ENCODE measurements at places on chromosomes 3 and 15.
A peak's percentile ranks its signal among the peaks of the same experiment; 100 is the strongest.

DNA sequence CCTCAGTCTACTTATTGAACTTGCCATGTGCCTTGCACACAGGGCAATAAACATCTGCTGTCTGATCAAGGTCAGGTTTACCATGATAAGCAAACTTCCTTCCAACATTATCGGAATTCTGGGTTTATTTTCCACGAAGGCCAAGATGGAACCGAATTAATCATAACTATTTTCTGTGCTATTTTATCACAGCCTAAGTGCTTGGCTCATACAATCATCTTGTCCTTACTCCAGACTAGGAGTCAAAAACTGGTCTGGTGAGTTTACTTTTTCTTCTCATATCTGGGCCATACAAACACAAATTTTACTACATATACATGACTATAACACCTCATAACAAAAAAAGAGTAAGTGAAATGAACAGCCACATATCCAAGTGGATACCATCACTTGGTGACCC, 2.3 kb downstream of the FBN1 start:
- no peak for DNase-seq

DNA sequence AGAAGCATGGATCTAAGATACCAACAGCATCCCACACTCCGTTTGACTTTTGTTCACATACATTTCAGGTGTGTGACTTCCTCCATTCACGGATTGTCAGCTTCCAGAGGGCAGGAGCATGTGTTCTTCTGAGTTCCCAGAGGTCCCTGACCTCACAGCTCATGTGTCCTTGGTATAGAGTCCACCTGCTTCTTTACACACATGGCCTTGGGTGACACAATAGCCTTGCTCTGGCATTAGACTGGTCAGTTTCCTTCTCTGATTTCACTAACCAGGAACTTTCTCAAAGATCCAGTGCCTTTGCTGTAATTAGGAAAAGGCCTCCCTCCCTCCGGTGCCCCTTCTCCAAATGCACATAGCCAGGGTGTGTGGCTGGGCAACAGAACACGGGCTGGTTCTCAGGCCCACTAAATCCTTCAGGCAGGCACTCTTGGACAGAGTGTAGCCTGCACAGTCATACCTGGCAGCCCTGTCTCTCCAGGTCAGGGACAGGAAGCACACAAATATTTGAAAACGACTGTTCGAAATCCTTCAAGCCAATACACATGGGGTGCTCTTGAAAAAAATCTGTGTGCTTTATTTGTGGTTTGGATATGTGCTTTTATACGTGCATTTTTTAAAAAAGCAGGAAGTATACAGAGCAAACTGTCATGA, 81.1 kb downstream of the TRIM42 start:
- no peak for DNase-seq

GRCh38 chr3:40317061-40317855, 7.8 kb downstream of the EIF1B start:
- peak; percentile 93 for DNase-seq

DNA sequence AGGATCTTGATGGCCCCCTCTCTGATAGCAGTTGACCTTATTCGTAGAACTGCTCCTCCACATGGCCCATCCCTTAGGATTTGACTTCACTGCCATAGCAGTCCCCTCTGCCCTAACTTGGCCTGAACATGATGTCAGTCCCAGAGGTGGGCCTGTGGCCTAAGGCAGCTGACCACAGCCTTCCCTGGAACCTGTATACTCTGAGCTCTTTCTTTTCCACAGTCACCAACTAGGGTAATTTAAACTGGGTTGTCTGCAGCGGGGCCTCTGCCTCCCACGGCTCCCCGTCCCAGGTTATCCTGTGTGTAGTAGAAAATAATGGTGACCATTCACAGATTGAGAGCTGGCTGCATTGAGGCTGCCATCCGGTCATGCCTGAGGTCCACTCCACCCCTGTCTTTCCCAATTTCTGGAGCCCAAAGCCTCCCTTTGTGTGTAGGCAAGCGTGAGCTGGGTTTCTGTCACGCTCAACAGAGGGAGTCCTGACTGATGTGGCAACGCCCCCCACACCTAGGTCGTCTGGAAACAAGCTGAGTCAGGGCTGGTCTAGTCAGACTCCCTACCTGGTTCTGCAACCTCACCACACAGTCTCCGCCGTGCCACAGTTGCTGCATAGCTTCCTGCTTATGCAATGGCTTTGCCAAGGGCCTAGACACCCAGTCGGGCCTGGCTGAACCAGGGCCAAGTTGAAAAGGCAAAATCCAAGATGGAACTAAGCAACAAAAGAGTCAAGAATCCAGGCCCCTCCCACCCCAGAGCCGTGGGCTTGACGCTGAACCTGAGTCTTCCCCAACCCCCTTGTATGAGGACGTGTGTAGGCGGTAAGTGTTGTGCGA, 284.5 kb downstream of the XXYLT1 start:
- DNase-seq, result peak; percentile 62

DNA sequence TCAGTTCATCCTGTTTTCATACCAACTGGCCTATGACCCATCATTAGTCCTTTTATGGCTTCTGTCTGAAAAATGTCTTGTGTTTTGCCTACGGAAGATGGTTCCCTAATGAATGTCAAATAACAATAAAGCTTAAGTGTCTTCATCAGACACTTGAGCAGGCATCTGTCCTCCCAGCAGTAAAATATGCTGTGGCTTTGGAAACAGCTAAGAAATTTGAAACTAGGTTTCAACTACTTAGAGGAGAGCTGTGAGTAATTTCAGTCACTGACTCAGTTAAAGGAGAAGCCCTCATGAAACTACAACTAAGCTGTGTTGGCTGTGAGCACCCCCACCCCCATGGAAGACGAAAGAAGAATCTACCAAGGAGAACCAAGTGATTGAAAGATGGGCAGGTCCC, 409.4 kb upstream of the PPP2R3A start:
- no peak for DNase-seq

GRCh38 chr3:12287727-12288181, 1.1 kb upstream of the PPARG start:
- no peak for DNase-seq

DNA sequence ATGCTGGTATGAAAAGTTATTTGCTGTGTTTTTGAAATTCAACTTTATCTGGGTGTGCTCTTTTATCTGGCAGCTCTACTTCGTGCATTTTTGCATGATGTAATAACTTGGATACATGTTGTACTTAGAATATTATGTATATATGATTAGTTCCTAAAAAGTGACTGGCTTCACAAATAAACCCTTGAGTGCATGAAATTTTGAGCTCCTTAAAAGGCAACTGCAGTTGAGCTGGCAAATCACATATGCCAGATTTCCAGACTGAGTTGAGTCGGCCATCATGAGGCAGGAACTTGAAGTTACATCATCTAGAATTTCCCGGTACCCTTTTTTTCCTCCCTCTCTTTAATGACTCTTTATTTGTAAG, 162.5 kb downstream of the FNDC3B start:
- no peak for DNase-seq

GRCh38 chr3:5465183-5465582, 277.7 kb downstream of the EDEM1 start:
- no peak for DNase-seq

GRCh38 chr3:74639681-74640080, 25.2 kb upstream of the CNTN3 start:
- DNase-seq, result no peak

DNA sequence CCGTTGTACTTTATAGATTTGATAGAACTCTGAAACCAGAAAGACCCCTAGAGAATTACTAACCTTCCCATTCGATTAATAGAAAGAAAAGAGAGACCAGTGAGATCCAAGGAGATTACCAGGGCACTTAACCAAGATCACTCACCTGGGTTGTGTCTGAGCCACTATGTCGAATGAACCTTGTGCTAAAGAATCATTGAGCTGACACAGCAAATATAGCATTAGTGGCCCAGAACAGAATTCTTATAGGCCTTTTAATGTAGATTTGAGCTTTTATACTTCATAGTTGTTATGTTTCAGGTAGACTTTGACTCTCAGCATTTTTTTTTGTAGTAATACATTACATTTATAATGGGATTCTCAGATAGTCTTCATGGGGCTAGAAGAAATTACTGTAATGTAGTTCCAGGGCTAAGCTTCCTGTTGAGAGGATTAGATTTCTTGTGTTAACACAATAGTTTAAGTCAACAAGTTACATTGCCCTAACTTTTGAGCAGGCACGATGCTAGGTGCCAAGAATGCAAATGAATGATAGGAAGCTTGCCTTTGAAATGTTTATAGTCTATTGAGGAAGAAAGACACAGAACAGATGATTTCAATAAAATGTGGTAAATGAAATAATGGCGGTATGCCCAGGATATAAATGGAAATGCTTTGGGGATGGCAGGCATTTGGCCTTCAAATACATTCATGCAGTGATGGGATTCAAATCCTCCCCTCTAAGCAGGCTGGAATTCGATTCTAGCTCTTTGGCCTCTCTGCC, 24.4 kb upstream of the ABHD10 start:
- no peak for DNase-seq

- DNase-seq, result no peak
Measured at GRCh38 chr3:9028134-9028533, 64.9 kb upstream of the RAD18 start.

- DNase-seq, result no peak
Measured at GRCh38 chr3:141280086-141280485, 48.5 kb downstream of the PXYLP1 start.

DNA sequence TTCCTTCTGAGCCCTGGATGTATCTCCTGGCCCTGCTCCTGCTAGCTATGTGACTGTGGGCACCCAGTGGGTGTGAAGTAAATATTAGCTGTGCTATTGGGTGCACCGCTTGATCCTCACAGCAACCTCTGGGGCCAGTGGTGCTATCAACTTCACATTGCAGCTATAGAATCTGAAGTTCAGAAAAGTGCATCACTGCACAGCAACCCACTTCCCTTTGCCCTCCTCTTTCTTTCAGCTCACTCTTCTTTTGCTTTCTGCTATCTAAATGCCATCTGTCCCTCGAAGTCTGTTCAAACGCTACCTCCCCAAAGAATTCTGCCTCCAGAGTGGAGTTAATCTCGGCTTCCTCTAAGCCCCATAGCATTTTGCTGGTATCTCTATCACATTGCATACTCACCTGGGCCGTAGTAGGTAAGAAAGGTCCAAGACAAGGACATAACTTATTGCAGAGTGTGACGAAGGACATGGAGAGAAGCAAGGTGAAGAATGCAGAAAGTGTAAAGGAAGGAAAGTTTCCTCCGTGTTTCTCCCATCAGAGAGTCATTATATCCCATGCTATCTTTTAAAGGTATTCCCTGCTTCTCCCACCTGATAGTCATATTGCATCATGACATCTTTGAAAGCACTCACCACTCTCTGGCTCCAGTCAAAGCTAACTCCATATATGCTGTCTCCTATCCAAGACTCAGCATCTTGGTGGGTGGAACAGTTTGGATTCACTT, 57.1 kb upstream of the BCL6 start:
- DNase-seq, result no peak

DNA sequence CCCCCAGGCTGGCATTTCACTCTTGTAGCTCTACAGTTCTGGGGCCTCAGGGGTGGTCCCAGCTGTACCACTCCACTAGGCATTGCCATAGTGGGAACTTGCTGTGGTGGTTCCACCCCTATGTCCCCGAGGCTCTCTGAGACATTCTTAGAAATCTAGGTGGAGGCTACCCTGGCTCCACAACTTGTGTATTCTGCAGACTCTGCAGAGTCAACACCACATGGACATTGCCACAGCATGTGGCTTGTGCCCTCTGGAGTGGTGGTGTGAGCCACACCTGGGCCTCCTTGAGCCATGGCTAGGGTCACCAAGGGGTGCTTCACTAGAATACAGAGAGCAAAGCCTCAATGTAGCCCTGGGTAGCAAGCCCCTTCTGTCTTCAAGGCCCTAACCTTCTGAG, 54.4 kb upstream of the STRIT1 start:
- no peak for DNase-seq

DNA sequence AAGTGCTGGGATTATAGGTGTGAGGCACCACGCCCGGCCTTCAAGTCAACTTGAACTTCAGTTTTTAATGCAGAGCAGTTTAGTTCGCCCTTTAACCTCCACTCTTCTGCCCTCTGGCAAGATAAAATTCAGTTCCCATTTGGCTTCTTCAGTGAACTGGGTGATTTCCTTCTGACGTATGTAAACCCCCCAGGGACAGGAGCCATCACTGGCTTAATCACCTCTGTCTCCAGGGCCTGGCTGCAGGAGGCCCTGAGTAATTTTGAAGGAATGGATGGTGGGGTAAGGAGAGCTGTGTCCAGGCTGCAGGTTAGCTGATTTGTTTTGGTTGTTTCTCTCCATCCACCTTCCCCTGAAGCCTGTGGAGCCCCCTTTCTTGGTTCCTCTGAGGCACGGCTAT, 11.9 kb downstream of the MCM2 start:
- no peak for DNase-seq

DNA sequence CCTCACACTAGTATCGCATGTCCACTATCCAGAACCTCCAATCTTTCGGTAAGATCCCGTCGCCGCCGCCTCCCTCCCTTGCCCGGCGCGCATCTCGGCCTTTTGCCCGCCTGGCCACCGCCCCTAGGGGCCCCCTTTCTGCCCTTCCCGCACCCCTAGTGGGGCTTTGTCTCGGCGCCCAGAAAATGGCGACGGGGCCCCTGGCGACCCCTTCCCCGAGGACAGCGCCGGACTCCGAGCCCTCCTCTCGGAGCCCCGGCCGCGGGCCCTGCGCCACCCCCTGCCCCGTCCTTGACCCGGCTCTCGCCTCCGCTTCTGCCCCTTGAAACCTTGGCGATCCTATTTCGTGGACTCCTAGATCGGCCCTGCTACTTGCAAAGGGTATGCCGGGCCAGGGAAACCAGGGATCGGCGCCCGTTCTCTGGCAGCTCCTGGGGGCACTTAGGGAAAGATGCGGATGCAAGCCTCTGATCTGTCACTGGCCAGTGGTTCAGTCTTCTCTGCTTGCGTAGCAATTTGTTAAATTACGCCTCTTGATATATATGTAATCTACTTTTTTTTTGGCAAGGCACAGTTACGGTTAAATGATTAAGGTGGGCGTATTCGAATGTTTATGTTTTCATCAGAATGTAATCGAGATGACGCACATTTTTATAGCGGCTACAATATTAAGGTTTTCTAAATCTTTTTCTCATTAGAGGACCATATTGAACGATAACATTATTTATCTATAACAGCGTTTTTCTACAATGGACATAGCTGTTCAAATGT, 603 bp downstream of the EIF1B start:
- peak; percentile 47 for DNase-seq

- no peak for DNase-seq
Measured at GRCh38 chr3:14827776-14828175, 9.0 kb downstream of the FGD5 start.

- DNase-seq, result no peak
Measured at GRCh38 chr3:146803745-146804144, 198.6 kb upstream of the PLSCR5 start.
